NCI-H774 (cell line): ENCODE measurements at places on chromosomes 6 and 20.

DNA sequence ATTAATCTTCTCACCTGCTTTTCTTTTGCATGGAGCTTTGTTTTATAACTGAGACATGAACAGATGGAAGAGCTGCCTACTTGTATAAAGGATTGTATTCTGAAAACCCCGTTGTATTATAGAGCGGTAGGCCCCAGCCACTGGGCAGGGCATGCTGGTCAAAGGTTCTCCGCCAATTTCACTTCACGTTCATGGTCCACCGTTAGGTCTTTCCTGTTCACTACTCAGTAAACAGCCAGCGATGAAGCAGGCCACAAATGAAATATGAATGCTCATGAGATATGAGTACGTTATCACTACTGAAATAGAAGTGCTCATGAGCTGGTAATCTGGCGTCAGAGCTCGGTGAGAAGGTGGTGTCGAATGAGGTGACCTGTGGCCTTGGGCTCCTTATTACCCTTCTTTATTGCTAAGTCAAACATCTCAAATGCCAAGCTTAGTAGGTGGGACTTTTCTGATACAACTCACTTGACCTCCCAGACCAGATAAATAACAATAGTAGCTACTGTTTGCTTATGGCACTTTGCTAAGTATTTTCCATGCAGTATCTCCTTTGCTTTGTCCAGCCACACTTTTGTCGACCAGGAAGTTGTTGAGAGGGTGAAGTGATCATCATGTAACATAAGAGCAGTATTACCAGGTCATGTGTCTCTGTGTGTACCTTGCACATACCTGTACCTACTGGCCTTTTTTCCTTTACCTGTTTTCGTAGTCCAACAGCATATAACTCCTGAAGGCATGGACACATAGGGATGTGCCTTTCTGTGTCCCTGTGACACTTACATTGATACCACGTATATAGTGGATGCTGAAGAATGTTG is 16.7 kb downstream of the EDN3 start:
- no peak for DNase-seq

- DNase-seq, result peak; percentile 24
These were observed 192.5 kb upstream of the RREB1 start for GRCh38 chr6:6915219-6915618.

DNA sequence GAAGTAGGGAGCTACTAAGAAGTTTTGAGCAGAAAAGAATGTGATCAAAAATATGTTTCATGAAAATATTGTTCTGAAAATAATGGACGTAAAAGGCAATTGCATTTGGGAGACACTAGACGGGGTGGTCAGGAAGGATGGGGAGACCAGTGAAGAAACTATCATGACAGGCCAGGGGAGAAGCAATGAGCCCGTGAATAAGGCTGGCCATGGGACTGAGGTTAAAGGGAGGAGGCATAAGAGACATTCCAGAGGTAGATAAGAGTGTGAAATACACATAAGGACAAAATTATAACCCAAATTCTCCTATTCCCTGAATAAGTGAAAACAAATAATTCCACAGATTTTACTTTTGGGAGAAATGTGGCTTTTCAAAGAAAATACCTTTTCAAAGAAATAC is 51.7 kb downstream of the MARCKS start:
- DNase-seq, result no peak

- peak; percentile 33 for DNase-seq
These were observed 22.7 kb downstream of the CFAP206 start for GRCh38 chr6:87430499-87430898.

DNA sequence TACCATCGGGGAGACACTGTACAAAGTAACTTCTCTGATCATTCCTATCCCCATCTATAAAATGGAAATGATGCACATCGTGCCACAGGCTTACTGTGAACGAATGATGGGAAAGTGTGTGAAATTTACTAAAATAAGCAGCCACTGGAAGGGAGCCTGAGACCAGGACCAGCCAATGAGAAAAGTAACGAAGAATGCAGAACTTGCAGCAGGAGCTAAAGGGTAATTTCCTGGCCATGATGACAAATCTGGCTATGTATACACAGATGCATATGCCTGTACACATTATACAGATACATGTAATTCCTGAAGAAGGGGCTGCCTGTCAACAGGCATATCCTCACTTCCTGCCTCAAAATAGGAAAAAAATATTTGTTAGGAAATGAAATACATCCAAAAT is 47.4 kb downstream of the GMDS start:
- no peak for DNase-seq

GRCh38 chr6:11711003-11711983 is 67.3 kb downstream of the ADTRP start:
- no peak for DNase-seq

DNA sequence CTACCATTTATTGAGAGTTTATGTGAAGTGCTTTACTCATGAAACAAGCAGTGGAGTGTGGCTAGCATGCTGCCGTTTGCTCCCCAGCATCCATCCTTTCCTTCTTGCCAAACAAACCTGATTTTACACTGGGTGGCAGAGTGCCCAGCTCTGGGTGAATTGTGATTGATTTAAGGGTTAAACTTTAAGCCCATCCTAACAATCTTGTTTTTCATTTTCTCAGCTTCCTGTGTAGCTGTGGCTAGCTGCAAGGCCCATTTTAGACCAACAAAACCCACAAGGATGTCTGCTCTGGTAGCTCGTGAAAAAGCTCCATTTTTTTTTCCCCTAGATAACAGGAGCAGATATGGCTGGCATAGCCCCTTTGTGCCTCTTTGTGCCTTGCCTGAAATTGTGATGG is 77.7 kb upstream of the KCNG1 start:
- no peak for DNase-seq

DNA sequence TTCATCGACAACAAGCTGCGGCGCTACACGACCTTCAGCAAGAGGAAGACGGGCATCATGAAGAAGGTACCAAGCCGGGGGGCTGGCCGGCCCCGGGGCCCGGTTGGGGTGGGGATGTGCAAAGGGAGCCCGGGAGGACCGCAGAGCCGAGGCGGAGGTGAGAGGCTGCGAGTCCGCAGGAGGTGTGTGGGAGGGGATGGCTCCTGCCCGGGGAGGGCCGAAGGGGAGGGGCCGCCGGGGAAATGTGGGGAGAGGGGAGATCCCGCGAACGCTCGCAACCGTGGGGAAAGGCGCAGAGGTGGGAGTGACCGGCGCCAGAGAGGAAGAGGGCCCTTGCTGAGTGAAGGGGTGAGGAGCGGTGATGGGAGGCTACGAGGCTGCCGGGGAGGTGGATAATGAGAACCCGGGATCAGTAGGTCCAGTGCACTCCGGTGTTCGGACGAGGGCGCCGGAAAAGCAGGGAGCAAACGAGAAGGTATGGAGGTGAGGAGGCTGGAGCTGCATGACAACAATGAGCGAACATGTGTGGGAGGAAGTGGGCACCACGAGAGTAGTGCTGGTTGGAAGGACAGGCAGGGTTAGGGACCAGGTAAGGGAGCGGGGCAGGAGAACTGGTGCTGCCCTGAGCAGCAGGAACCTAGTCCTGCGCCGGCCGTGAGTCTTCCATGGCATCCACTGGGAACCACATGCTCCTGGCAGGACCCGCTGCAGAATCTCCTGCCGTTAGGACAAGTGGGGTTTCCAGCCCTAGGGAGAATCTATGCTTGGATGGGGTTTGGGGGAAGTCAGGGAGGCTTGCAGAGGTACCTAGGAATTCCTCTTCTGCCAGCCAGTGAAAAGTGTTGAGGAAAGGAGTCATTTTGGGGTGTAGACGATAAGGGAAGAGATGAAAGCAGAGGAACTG is 1.3 kb downstream of the SRF start:
- DNase-seq, result no peak

DNA sequence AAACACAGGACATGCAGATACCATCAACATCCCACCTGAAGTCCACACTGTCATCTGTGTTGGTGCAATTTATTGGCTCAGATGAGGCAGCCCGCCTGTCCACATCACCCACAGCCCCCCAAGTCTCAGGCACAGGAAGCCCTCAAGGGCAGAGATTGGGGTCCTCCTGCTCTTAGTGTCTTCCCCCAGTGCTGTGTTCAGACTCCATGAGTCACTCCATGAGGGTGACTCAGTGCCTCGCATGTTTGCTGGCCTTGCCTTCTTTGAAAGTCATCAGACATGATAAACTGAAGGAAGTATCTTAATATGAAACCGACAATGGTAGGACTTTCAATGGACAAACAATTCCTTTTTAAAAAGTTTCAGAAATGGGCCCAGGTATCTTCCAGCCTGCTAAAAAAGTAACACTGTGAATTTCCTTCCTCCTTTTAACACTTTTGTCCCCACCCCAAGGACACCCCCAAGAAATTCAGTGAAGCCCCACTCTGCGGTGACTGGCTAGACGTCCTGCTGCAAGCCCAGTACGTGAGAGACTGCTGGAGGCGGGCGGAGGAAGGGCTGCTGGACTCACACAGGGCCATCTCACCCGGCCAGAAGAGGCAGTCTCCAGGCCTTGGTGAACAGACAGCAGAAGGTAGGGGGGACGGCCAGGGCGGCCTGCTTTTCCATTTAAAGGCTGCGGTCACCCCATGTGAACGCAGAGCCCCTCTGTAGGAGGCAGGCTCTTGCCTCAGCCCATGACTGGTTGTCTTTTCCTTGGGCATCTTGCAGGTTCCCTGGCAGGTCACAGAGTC is 43.0 kb upstream of the KCNK16 start:
- DNase-seq, result no peak

DNA sequence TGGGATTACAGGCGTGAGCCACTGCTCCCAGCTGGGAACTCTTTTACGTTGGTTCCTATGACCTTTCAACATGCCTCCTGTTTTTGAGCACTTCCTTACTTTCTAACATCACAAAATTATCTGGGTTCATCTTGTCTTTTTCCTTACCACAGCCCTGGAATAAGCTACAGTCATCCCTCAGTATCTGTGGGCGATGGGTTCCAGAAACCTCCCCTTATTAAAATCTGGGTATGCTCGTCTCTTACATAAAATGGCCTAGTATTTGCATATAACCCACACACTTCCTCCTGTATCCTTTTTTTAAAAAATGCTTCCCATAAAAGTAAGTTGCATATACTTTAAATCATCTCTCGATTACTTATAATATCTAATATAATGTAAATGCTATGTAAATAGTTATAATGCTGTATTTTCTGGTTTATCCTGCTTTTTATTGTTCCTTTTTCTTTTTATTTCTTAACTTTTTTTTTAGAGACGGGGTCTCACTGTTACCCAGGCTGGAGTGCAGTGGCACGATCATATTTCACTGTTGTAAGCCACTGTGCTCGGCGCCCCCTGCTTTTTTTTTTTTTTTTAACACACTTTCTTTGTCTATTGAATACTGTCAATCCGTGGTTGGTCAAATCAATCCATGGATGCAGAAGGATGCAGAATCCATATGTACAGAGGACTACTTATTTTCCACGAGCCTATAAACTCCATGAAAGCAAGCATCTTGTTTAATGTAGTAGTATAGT is 9.2 kb downstream of the RPF2 start:
- DNase-seq, result no peak

GRCh38 chr6:165117121-165117520 is 192.3 kb downstream of the C6orf118 start:
- no peak for DNase-seq

GRCh38 chr6:128655978-128656498 is 135.6 kb upstream of the PTPRK start:
- no peak for DNase-seq

- DNase-seq, result no peak
These were observed 118.4 kb upstream of the BTBD3 start for GRCh38 chr20:11799281-11799684.

DNA sequence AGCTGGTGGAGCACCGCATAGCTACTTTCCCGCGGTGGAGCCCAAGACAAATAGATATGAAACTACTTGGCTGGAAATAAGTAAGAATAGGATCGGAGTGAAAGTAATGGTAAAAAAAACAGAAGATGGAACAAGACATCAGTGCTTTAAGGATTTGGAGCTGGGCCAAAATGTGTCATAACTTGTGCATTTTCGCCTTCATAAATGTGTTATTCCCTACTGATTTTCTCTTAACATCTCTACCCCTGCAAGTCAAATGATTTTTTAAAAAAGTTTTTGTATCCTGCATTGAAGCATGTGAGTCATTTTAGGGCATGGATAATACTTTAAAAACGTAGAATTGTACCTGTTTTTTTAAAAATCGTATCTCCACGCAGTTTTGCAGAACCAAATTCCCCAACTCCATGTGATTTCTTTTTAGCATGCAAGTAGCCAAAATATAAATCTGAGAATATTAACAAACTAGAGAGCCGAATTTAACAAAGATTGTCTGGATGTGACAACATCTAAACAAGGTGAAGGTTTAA is 882 bp upstream of the FAM184A start:
- no peak for DNase-seq

DNA sequence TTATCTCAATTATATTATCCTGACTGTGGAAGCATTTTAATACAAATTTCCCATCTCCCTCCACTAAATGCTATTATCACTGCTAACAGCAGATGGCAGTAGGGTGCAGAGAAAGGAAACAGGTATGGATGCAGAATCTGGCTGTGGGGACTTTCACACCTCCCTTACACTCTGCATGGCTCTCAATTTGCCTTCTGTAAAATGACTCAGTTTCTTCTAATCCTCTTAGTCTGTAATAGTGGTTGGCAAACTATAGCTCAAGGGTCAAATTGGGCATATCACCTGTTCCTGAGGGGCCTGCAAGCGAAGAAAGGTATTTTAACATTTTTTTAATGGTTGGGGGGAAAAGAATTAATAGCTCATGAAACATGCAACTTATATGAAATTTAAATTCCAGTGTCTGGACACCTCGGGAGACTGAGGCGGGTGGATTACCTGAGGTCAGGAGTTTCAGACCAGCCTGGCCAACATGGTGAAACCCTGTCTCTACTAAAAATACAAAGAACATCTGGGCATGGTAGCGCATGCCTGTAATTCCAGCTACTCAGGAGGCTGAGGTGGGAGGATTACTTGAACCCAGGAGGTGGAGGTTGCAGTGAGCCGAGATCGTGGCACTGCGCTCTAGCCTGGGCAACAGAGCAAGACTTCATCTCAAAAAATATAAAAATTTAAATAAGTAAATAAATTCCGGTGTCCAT is 83.5 kb downstream of the ZMYND8 start:
- DNase-seq, result peak; percentile 47
